ENCODE measurements at places on chromosomes 2 and 18.

DNA sequence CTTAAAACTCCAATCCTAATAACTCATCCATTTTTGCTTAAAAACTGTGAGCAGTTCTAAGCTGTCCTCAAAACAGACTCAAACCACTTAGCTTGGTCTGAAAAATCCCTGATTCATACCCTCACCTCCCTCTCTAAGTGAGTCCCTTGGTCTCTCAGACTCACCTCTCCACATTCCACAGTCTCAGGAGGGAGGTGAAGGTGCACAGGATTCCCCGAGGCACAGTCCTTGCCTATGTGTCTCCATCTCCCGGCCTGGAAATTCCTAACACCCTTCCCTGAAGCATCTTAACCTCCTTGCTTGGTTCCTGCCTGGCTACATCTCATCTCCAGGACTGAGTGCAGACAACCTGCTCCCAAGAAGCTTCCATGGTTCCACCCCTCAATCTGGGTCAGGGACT lies 45.0 kb downstream of the CYRIA start:
- DNase-seq = no peak

DNA sequence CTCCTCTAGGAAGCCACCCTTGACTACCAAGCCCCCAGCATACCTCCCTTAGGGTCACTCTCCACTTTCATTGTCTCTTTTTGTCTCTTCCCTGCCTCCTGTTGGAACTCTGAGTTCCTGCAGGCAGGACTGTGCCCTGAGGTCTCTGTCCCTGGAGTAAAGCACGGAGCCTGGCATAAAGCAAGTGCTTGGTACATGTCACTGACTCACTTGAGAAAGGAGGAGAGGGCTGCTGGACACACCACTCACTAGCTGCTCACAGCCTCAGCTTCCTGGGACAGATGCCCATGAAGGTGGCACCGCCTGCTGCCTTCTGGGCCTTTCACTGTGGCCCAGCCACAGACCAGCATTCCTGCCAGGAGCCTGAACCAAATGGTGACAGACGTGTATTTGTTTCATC lies 64.4 kb downstream of the RPIA start:
- DNase-seq = no peak

GRCh38 chr18:44837482-44838180 lies 156.9 kb downstream of the SETBP1 start:
- no peak for DNase-seq

DNA sequence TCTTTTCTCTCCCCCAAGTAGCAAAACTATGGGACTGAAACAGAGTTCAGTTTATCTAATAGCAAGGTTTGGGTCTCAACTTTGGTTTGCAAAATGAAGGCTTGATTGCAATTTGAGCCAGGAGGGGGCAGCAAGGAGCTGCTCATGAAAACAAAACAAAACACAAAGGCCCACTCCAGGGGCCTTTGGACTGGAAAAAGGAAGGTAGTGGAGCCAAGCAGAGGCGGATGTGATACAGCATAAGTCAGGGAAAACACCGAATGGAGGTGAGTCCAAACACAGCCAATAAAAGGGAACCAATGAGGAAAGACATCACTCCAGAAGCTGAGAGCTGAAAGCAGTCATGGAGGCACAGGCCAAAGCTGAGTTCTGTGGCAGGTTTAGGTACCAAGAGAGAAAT lies 799.7 kb upstream of the ACVR2A start:
- DNase-seq = peak; percentile 13

DNA sequence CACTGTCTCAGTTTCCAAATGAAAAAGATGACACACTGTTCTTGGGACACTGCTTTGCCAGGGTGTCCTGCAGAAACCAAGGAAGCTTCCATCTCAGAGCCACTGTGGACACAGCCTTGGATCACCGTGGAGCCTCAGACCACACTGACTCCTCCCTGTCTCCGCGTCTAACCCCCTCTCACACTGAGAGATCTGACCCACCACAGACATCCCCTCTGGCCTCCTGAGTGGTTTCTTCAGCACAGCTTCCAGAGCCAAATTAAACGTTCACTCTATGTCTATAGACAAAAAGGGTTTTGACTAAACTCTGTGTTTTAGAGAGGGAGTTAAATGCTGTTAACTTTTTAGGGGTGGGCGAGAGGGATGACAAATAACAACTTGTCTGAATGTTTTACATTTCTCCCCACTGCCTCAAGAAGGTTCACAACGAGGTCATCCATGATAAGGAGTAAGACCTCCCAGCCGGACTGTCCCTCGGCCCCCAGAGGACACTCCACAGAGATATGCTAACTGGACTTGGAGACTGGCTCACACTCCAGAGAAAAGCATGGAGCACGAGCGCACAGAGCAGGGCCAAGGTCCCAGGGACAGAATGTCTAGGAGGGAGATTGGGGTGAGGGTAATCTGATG lies 113.4 kb upstream of the PKDCC start:
- DNase-seq = no peak

- DNase-seq = peak; percentile 38
These were observed 36.4 kb downstream of the PXDN start for GRCh38 chr2:1707771-1708418.

DNA sequence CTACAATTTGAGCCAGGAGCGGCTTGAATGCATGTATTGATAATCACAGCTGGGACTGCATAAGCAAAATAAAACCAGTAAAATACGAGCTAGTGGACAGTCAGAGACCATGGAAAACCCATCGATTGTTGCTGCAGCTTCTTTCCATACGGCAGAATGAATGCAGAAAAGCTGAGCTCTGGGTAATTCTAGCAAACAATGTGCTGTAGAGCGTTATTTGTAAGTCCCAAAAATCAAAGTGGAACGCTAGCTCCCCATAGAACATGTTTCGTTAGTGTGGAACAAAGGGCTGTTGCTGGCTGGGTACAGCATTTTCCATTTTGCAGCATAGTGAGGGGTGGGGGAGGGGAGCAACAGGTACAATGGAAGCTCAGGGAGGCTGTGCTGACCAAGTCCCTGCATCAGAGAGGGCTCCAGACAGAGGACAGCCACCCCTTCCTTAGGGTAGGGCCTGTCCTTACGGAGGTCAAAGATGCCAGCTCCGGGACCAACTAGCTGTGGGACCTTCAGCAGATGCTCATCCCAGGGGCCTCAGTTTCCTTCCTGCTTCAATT lies 74.1 kb downstream of the BOD1L2 start:
- no peak for DNase-seq

DNA sequence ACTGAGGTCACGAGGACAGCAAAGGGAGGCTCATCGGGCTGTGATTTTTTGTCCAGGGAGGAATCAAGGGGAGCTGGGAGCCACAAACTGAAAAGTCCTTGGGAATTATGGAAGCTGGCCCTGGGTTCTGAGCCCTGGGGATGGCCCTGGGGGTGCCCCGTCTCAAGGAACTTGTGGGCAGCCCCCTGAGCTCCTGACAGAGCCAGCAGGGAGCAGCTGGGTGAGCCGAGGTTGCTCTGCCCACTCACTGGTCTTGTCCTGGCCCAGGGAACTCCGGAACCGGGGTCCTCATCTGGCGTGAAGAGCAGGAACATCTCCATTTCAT lies 61.3 kb upstream of the HDAC4 start:
- DNase-seq = no peak
